ENCODE measurements at places on chromosomes 5 and 9.

GRCh38 chr5:138911441-138911840 is 36.3 kb upstream of the LRRTM2 start:
- DNase-seq = no peak

GRCh38 chr5:141050622-141051520 is at the start of gene PCDHB1:
TSS of gene PCDHB1 (plus strand) at chr5:141051374. CDS start at chr5:141051471, 97 bp downstream.
- DNase-seq = no peak

- DNase-seq = no peak
Observed at GRCh38 chr5:92835712-92836111, 745.3 kb downstream of the NR2F1-AS1 start.

DNA sequence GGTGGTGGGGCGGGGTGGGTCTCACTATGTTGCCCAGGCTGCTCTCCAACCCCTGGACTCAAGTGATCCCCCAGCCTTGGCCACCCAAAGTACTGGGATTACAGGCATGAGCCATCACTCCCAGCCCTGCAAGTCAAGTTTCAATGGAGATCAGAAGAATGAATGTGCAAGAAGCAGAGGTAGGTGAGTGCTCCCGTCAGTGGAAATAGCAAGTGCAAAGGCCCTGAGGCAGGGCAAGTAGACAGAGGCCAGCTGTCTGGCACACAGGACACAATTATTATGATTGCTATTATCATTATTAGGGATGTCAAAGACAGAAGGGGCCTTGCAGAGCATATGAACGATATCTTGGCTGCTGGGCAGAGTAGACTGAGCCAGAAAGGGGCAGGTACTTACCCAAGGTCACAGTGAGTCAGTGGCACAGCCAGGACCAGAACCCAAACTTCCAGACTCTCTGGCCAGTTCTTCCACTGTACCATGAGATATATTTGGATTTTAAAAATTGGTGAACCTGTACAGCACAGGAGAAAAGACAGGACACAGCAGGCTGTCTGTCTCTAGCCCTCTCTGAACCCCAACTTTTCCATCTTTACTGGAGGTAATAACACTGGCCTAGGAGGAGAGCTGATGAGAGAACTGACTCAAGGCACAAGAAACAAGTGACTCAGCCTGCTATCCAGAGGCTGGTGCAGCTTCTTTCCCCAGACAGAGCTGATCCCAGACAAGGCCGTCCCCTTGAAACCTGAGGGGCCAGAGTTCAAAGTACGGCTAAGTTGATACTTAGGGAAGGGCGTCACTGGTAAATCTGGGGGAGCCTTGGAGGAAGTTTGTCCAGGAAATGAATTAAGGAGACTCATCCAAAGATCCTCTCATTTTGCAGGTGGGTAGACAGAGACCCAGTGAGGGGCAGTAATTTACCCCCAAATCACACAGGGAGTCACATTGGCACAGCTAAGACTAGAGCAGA is 1.4 kb downstream of the HDHD3 start:
- DNase-seq = no peak

GRCh38 chr9:92312887-92313623 is 12.1 kb downstream of the NOL8 start:
- no peak for DNase-seq

DNA sequence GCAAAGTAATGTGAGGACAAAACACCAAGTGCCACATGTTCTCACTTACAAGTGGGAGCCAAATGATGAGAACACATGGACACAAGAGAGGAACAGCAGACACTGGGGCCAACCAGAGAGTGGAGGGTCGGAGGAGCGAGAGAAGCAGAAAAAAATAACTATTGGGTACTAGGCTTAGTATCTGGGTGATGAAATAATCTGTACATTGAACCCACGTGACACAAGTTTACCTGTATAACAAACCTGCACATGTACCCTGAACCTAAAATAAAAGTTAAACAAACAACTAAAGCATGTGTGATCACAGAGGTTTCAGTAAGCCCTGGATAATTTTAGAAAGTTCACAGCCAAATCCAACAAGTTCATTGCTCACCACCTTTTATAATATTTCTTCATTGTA is 160.1 kb downstream of the TENT4A start:
- no peak for DNase-seq

- DNase-seq = no peak
Observed at GRCh38 chr5:161299053-161299452, 247.5 kb downstream of the GABRB2 start.

- no peak for DNase-seq
Observed at GRCh38 chr9:20579524-20580314, 42.6 kb downstream of the MLLT3 start.

- no peak for DNase-seq
Observed at GRCh38 chr9:114344692-114345091, 15.0 kb downstream of the ORM2 start.

DNA sequence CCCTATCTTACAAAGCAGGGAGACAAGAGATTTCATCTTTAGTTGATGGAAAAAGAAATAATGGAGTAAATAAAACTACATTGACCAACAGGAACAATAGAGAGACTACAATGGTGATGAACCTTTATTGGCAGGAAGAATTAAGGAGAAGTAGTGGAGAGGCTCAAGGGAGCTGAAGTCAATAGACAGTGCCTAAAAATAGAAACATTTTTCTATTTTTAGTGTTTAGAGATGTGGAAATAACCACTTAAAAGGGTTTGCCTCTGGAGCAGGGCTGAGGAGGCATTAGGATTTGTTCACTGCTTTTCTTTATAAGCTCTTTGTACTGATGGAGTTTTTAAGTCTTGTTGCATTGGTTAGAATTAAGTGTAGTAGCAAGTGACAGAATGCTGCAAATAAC is 98.4 kb upstream of the ERCC6L2 start:
- no peak for DNase-seq

DNA sequence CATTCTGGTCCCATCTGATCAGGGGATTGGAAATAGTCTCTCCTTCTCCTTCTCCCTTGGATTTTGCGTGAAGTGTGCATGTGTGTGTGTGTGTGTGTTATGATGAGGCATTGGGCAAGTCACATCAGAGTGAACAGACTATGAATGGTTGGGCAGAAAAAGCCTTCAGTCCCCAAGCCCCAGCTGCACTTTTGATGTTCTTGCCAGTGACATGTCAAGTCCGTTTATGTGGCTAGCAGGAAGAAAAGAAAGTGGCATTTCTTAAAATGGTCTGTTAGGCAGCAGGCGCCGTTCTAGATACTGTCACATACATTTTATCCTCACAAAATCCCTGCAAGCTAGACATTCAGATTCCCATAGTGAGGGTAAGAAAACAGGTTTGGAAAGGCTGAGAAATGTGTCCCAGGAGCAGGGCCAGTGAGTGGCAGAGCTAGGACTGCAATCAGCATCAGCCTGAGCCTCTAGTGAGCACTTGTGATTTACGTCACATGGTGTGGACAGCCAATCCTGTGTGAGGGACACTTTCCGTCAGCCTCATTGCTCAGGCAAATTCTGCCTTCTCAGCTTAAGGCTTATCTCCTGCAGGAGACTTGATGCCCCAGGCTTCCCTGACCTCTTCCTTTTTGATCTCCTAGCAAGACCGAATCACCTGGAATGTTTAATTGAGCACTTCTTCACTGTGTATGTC is 60.4 kb downstream of the GLRA1 start:
- DNase-seq = no peak

DNA sequence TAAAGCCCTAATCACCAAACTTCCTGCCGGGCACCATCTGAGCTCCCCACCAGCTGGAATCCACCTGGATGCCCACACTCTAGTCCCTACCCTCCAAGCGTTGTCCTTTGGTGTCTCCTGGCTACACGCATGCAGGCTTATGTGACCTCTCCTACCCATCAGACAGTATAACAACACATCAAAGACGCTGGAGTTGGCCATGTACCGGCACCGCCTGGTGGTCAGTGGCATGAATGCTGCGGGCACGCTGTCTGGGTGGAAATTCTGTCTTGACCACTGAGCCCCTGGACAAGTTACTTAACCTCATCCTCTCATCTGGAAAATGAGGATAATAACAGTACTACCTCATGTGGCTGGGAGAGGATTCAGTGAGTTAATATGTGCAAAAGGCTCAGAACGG is 23.4 kb upstream of the CORO2A start:
- DNase-seq = no peak

GRCh38 chr5:757931-758697 is 26.4 kb downstream of the ZDHHC11B start:
- no peak for DNase-seq

DNA sequence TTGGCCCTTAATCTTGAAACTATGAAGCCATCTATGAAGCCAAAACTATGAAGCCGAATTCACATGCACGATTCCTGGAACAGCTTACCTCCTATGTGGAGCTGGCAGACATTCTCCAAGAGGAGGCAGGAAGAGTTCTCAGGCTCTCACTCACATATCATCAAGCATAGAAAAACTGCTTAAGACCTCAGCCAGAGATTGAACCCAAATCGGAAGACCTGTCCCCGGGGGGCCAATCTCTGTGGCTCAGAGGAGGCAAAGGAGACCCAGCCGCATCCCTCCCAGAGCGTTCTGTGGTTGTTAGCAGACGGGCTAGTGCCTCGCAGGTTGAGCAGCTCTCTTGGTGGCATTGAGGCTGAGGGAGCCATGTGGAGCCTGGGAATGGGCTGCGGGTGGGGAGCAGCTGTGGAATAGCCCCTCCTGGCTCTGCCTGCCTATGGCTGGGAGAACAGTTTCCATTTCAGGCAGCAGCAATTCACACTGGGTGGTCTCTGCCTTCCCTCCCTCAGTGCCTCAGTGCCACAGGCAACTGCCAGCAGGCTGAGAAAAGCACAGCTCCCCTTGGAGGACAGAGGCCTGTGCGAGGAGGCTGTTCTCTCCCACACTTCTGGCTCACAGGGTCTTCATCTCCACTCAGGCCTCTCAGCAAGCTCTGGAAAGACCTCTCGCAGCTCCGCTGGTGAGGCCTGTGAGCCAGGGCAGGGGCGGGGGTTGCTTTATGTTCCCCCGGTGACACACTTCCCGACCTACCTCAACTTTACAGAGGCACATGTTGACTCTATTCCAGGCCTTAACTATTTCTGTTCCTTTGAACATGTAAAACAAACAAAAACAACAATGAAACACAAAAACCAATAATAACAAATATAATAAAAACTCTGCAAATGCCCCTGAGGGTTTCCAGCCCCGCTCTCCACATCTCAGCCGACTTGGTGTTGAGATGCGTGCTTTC is 17.4 kb upstream of the TMEM174 start:
- no peak for DNase-seq

DNA sequence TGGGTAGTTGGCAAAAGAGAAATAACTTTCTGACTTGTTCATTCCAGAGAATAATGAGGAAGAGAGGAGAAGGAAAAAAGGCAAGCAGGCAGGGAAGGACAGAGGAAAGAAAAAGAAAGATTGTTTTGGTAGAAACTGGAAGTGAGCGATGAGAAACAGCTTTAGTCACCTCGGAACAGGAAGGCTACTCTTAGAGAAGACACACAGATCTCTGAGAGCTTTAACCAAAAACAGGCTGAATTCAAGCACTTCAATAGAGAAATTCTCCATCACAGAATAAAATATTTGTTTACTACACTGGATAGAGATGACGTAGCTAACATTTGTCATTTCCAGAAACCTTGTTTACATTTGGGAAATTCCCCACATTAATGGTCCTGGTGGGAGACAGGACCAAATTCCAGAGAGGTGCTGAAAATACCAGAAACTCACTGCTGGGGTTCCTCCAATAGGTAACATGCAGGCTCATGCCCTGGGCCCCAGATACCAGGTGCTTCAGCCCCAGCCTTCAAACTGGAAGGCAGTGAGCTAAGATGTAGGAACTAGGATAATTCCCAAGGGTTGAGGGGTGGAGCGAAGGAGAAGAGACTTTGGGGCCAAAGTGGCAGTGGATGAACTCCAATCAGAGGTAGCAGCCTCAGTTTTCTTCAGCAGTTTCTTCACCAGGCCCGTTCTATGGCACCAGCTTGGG is 227.7 kb upstream of the GRAMD2B start:
- no peak for DNase-seq

- no peak for DNase-seq
Observed at GRCh38 chr9:93562157-93562556, 14.2 kb upstream of the PHF2 start.

DNA sequence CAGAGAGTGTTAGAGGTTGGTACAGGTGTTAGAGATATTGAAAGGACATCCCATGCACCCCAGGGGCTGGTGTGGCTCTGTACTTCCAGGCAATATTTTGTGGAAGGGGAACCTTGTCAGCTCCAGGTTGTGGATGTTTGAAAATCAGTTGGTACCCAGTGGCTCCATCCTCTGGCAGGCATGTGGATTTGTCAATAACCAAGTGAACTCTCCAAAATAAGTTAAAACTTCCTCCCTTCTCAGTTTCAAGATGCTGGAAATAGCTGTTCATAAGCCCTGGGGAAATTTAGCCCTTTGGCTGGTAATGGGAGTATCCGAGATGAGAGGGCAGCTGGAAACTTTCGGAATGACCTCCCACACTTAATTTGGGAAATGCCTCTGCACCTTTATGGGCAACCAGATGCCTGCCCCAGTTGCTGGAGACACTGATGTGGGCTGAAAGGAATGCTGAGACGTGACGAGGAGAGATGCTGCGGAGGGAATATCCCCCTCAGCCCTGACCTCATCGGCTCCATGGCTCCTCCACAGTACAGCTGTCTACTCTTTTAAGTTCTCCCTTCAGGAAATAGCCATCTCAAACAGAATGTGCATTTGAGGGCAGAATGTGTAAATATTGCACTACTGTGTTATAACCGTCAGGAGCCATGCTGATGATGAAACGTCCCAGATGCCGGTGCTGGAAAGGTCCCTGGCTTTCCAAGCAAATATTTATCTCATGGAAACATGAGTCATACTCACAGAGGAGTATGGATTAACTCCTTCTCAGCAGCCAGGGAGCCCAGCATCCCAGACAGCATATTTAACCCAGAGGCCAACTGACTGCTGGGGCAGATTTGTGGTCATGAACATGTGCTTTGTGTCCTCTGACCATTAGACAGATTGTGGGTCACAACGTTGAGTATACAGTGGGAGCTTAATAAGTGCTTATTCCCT is 29.5 kb downstream of the TGFBI start:
- no peak for DNase-seq

DNA sequence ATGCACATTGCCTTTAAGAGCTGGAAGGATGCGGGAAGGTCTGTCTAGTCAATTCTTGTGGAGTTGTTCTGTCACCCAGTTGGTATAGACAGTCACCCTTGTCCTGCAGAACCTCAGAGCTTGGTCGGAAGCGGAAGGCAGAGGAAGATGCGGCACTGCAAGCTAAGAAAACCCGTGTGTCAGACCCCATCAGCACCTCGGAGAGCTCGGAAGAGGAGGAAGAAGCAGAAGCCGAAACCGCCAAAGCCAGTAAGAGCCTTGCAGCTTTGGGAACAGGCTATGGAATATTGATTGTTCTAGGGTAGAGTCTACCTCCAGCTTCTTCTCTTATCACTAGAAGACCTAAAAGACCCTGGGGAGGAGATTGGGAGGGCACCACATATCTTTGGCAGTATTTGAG is 6.5 kb downstream of the TCOF1 start:
- DNase-seq = no peak

GRCh38 chr5:177080265-177080664 is 6.5 kb upstream of the FGFR4 start:
- no peak for DNase-seq

GRCh38 chr5:88290801-88291200 is 22.2 kb upstream of the TMEM161B start:
- DNase-seq = no peak

DNA sequence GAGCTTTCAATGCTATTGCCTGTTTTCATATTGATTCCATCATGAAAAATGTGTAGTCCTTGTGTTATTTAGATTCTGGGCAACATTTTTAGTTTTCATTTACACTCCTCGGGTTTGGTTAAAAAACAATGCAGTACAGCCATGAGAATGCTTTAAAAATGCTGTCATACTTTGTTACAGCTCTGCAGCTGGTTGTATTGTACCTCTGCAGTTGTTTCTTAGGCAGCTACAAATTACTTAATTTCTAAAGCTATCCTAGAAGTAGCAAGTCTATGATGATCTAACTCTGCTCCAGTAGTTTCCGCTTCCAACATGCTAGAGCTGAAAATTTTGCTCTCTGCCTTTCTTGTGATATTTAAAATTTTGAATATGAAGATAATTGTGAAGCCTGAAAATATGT is 20.2 kb downstream of the SNX18 start:
- no peak for DNase-seq
